LHCN-M2 (cell line): ENCODE measurements at places on chromosomes 3 and 15. TPM values are rescaled to one million over a fixed set of nuclear protein-coding genes. Genes with fewer than 3 reads are reported as not detected.
A peak's percentile ranks its signal among the peaks of the same experiment; 100 is the strongest.

DNA sequence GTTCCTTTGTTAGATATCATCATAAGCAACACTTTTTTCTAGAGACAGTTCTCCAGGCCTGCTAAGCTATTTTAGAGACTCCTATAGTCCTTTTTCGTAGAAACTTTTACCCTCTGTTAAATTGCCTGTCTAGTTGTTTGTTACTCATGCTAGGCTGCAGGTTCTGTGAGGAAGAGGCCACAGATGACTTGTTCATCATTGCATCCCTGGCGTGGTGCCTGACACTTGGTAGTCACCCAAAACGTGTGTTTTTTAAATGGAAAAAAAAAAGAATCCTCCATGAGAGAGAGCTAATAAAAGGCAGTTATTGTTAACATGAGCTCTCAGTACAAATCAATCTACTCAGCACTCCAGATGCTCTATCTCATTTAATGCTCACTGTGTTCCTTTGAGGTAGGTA lies 35.1 kb downstream of the CCDC54 start:
- peak; percentile 73 for DNase-seq

DNA sequence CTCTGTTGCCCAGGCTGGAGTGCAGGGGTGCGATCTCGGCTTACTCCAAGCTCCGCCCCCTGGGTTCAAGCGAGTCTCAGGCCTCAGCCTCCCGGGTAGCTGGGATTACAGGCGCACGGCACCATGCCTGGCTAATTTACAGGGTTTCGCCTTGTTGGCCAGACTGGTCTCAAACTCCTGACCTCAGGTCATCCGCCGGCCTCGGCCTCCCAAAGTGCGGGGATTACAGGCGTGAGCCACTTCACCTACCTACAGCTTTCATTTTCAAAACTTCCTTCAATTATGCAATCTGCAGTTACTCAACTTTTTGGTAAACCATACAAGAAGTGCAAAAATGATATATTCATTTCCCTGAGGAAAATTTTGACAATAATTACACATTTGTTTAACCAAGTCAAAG lies 14.0 kb downstream of the NANOGP8 start:
- no peak for DNase-seq

GRCh38 chr3:52248816-52249547 lies 3.4 kb downstream of the PPM1M start:
- DNase-seq, result no peak

DNA sequence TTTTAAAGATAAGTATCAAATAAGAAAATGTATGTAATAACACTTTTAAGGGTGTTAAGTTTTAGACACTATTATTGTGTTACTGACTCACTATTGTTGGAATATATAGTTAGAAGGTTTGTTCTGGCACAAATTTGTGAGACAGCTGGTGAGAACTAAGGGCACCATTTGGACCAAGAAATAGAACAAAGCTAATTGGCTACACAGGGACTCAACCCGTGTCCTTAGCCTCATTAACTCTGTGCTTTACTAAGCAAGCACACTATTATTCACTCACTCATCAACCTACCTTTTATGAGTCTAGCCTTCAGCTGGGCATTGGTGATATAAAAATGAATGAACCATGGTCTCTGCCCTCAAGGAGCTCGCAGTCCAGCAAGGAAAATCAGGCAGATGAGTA lies 4.1 kb upstream of the UNC13C start:
- no peak for DNase-seq

GRCh38 chr15:51758645-51759044 lies 7.2 kb downstream of the TMOD2 start:
- peak; percentile 74 for DNase-seq

DNA sequence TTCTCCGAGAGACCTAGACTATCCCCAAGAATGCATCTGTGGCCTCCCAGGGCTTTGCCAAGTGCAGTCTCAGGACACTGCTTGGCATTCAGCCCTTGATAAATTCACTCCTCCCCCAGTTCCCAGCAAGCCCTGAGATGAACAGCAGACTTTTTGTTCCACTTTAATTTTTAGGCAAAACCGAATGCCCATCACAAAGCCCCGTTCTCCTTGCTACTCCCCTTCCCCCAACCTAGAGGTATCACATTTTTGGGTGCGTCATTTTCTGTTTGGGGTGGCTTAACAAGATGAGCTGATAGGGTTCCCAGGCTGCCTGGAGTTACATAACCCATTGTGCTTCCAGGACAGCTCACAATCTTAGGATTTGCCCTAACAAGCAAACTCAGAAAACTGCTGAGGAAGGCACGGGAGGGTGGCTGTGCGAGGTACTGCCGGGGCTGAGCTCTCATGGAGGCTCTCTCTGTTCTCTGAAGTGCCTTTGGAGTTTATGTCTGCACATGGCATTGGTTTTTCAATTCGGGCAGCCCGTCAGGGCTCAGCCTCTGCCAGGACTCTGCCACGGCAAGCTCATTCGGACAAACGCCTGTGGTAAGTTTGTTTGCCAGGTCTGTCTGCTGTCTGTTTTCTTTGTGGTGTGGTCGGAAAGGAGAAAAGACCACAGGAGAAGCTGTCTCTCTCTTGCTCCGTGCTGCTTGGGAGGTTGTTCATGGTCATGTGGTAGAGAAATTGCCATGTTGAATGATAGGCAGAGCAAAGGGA lies at the start of gene TRAK1:
TSS of gene TRAK1 (plus strand) at position 385 of the 759 bp plus-strand sequence. CDS start at position 498, 113 bp downstream.
- peak; percentile 80 for DNase-seq

HYKK gene
- 2.2 and 2.6 TPM in 2 replicates for total RNA-seq

KY gene
- not detected in 2 replicates for total RNA-seq

RASGRP1 gene
- not detected in 2 replicates for total RNA-seq

PRR20G gene
- total RNA-seq, result not detected in 2 replicates

ZBBX gene
- not detected in 2 replicates for total RNA-seq

CORO2B gene
- total RNA-seq, result 18.3 and 20.3 TPM in 2 replicates

AGBL1 gene
- under 0.01 TPM in 1 of 2 replicates, not detected in the other for total RNA-seq
